NCI-H2107 (cell line): ENCODE measurements at places on chromosomes 16 and 17.

DNA sequence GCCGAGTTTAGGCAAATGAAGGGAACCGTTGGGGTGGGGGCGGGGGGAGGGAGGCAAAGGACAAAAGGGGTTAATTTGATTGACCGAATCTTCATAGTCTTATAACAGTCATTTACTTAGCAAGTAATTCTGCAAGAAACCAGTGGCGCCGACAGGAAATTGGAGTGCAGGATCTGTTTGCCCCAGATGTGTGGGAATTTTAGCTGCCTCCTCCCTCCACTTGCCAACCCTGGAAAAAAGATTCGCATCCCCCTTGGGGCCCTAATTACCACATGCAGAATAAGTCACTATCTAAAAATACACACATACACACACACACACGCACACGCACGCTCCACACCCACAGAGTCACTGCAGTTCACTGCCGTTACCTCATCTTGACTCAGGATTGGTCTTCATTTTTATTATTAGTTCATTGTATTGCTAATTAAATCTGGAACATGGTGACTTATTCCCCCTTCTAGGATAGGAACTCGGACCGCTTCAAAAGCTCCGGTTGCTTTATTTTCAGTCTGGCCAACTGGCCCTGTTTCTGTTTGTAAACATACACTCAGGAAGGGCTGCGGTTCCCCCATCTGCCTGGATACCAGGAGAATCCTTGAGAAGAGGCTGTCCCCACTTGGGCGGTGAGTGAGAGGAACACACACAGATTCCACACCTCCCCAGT lies 241.6 kb upstream of the SALL1 start:
- no peak for DNase-seq

DNA sequence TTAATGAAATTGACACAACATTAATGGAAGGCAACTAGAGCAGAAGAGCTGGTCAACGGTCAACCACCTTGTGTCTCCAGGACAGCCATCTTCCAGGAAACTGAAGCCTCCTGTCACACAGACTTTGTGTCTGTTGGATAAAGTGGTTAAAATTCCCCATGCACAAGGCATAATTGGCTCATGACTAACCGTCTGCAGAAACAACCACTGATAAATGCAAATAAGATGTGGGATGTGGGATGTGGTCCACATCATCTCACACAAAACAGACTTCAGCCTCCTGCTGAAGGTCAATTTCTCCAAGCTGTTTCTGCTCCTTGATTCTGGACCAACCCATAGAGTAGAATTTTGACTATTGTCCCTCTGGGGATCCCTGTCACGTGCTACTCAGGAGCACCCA lies 26.9 kb upstream of the XYLT1 start:
- DNase-seq, result no peak

GRCh38 chr16:35252356-35252936 lies 1793.0 kb downstream of the TP53TG3F start:
- no peak for DNase-seq

GRCh38 chr17:43755389-43755875 lies 3.2 kb downstream of the SOST start:
- no peak for DNase-seq

GRCh38 chr17:64781014-64781756 lies 119.1 kb upstream of the SMURF2 start:
- no peak for DNase-seq

DNA sequence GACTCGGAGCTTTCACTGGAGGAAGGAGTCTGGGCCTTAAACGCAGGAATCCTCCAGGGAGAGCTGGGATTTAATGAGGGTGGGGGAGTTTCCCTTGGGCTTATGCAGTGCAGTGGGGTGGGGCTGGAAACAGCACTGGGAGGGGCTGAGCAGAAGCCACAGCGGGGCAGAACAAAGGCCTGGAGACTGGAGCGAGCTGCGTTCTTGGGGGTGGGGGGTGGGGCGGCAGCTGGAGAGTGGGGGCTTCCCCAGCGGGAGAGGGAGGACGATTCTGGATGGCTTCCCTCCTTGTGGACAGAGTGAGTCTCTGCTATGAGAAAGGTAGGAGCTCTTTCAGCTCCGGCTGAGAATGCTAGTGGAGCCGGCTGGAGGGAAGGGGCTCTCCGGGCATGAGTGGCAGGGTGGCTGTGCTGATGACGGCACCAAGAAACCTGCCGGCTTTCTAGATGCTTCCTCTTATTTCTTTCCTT lies 406.0 kb downstream of the SEC14L1 start:
- DNase-seq, result no peak

DNA sequence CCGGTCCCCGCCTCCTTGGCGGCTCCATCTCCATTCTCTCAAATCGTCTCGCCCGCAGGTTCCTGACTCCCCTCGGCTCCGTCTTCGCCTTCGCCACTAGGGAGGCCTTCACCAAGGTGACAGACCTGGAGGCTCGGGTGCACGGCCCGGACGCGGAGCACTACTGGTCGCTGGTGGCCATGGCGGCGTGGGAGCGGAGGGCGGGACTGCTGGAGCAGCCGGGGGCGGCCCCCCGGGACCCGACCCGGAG lies 862 bp downstream of the GLTPD2 start:
- DNase-seq, result no peak

- DNase-seq, result peak; percentile 68
Observed at GRCh38 chr16:1812732-1813163, 13.9 kb downstream of the HAGH start.

GRCh38 chr16:81523387-81524115 lies 78.9 kb downstream of the CMIP start:
- no peak for DNase-seq

GRCh38 chr17:64309710-64310109 lies 46.6 kb upstream of the TEX2 start:
- DNase-seq, result no peak

- DNase-seq, result no peak
Observed at GRCh38 chr17:80633994-80634566, 89.4 kb downstream of the RPTOR start.

DNA sequence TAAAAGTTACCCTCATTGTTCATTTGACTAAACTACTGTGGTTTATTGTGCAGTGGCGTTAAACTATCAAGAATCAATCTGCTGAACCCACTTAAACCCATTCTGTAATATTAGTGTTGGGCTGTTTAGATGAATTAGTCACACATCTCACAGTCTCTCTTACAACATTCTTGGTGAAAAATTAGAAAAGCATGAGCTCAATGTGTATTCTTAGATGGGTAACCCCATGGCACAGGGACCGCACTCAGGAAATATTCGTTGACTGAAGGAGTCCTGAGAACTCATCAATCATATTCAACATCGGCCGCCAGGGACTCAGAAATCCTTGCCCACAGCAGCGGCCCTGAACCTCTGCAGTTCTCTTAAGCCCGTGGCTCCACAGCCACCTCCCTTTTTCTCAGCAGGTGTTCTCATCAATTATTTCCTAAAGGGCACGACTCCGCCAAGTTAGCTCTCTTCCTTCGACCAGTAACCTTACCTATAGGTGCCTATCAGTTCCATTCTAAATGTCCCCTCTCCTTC lies 155.6 kb downstream of the STX8 start:
- no peak for DNase-seq
